ENCODE measurements at places on chromosomes 3 and 15.
A peak's percentile ranks its signal among the peaks of the same experiment; 100 is the strongest.

GRCh38 chr3:65927576-65927975 is 111.1 kb downstream of the MAGI1 start:
- no peak for DNase-seq

- DNase-seq, result no peak
These were observed 37.8 kb downstream of the CD47 start for GRCh38 chr3:108053067-108053466.

DNA sequence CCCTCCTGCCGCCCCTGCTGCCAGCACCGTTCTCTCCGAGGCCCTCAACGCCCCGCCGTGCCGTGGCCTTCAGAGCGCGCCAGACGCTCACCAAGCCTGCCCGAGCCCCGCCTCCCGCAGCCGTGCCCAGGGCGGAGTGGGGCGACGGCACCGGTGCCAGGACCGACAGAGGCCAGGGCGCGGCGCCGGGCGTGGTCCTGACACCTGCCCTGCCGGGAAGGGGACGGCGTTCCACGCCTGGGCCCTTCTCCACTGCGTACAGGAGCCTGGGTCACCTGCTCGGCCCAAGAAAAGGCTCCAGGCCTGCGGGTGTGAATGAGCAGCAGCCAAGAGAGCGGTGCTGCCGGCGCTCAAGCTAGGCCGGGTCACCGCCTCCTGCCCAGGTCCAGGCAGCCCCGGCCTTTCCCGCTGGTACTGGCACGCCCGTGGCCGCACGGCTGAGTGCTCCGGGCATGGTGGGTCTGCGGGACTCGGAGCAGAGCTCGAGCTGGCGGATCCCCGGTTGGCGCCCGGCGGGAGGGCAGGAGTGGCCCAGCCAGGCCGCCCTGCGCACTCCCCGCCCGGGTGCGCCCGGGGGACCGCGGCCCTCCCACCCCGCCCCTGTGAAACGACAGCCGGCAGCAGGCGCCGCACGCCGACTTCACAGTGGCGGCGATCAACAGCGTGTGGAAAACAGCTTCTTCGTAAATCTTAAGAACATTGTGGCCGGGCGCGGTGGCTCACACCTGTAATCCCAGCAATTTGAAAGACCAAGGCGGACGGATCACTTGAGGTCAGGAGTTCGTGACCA is 4.2 kb downstream of the OCA2 start:
- DNase-seq, result no peak

GRCh38 chr3:186532598-186533072 is 11.5 kb downstream of the CRYGS start:
- no peak for DNase-seq

GRCh38 chr3:195698325-195698646 is 22.5 kb upstream of the MUC20 start:
- no peak for DNase-seq

DNA sequence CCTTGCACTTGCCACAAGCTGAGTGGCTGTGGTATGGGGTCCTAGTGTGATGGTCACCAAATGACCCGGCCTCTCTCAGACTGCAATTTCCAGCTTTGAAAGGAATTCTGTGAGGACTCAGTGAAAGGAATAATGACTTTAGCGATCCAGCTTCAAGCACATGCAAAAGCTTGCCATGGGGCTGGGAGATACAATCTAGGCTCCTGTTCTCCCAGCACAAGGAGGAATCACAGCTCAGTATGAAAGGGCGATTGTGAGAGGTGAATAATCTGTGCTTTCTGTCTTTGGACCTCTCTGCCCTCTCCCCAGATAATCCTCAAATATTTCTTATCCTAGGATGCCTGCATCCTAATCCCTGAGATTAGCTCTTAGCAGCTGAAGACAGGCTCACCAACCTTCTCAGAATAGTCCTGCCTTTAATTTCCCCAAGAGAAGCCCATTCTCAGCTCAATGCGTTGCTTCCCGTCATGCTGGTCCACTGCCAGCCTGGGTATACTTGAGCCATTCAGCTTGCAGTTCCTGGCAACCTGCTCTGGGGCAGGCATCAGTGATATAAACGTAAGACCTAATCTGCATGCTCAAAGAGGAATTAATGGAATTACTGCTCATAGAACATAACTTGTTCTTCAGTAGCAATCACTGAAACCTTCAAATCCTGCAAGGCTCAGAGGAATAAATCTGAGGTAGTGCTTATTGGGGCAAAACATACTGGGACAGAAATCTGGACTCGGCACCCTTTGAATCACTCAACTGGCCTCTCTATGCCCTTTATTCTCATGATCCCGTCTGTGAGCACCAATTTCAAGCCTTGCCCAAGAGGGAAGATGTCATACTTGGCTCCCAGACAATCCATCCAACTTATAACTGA is 15.1 kb downstream of the TLNRD1 start:
- no peak for DNase-seq

- no peak for DNase-seq
These were observed 9.3 kb downstream of the VEPH1 start for GRCh38 chr3:157493627-157494550.

- DNase-seq, result no peak
These were observed 16.5 kb downstream of the ALPK3 start for GRCh38 chr15:84833447-84834228.

DNA sequence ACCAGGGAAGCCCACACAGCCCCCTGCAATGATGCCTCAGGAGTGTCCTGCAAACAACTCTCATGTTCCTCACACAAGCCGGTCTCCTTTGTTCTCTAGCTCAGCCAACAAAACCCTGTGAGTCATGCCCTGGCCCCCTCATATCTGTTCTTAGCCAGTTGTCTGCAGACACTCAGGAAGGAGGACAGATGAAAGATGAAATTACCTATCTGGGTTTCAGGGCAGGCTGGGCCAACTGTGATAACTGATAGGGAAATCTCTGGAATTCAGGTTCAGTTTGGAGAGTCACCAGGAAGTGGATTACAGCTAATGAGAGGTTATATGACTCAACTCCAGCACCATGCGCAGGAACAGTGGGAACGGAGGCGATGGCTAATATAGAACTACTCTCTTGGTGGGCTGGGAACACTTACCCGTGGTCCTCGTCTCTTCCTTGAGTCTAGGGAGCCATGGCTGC is 352.0 kb upstream of the ADAMTS9 start:
- no peak for DNase-seq

- no peak for DNase-seq
These were observed 417.1 kb upstream of the GOLIM4 start for GRCh38 chr3:168512802-168513201.

- DNase-seq, result peak; percentile 40
These were observed 1.9 kb upstream of the LOXL1 start for GRCh38 chr15:73924171-73924921.

DNA sequence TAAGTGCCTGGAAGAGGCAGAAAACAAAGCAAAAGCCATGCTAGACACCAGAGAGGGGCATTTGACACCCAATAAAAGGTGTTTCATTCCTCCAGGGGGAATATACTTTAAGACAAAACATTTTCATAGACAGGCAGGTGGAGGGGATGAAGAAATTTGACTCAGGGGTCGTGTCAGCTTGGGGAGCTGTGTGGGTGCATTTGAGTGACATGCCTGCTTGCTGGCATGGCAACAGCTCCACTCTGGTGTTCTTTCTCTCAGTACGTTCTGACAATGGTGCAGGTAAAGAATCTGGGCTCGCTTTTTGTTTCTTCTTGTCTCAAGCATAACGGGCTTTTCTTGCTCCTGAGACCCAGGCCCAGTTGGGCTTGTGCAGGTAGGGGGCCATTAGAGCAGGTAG is 292.9 kb upstream of the ATP10A start:
- peak; percentile 27 for DNase-seq

- no peak for DNase-seq
These were observed 13.8 kb downstream of the BDH1 start for GRCh38 chr3:197541756-197542539.

GRCh38 chr3:147616998-147617619 is 207.9 kb downstream of the ZIC1 start:
- no peak for DNase-seq

GRCh38 chr15:89664441-89665350 is 9.4 kb upstream of the KIF7 start:
- DNase-seq, result no peak

DNA sequence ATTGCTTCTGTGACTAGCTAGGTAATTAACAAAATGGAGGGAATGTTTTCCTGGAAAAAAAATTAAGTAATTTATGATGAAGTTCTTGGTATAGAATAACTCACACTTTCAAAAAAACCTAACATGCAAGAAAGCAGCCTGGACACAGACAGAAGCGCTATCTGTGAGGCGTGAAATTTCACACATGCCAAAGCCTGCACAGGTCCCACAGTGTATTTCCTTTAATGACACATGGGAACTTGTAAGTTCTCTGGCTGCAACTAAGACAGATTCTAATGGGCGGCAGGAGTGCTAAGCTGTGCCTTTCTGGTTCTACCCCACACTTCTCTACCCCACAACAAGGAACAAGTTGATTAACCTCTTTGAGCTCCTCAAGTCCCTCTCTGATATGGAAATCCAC is 84.9 kb upstream of the NEO1 start:
- no peak for DNase-seq

DNA sequence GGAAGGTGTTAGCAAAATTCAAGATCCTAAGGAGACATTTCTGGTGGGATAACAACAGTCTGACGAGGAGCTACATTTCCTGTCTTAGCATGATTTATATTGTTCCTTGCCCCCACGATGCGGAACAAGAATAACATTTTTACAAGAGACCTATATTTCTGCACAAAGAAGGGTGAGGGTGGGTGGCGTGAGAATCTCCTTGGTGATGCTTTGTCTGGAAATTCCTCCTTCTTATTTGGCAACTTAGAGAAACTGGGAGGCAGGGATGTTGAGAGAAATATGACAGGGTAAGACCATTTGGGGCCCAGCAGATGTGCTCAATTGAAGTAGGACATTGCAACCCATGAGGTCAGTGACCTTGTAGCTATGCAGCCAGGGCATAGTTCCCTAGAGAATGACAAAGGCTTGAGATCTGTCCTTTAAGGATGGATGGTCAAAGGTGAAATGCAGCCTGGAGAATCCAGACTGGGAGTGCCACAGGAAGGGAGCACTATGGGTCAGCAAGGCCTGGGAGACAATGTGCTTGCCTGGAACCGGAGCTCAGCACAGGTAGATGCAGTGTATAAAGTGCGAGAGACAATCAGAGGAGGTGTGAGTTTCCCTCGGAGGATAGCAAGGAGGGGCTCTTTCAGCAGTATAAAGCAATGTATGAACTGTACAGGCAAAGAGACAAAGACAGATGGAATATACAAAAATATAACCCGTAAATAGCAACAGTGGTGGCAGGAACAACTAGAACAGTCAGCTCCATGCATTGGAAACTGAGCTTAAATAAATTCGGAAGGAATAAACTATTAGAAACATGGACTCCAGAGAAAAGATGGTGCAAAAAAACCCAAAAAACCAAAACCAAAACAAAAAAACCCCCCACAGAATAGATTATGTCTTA is 317.6 kb upstream of the TBL1XR1 start:
- no peak for DNase-seq

DNA sequence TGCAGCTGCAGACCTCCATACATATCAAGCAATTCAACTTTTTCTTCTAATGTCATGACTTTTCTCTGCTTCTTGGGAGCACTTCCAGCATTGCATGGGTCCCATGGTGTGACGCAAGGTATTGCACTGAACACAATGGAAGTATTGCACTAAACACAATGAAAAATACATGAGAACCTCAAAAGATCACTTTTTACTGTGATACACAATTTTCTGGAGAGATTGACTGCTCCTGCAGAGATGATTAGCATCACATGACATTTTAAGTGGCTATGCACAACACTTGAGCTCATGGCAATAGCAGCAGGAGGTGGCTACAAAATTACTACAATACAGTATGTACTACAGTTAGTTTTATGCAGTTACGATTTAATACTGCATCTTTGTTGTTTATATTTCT is 113.5 kb upstream of the BHLHE40 start:
- DNase-seq, result no peak

DNA sequence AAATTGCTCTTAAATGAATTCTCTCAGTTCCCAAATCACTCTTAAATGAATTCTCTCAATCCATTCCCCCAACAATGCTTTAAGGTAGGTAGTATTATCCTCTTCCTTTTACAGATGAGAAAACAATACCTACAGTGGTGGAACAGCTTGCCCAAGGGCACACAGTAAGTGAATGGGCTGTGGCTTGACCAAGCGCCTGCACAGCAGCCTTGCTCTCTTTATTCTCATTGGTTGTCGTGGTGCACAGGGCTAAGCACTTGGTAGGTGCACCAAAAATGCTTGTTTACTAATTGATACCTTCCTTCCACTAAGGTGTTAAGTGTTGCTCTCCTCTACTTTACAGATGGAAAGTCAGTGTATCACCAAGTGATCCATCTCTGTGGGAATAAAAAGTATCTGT is 43.3 kb downstream of the FAM43A start:
- DNase-seq, result no peak

DNA sequence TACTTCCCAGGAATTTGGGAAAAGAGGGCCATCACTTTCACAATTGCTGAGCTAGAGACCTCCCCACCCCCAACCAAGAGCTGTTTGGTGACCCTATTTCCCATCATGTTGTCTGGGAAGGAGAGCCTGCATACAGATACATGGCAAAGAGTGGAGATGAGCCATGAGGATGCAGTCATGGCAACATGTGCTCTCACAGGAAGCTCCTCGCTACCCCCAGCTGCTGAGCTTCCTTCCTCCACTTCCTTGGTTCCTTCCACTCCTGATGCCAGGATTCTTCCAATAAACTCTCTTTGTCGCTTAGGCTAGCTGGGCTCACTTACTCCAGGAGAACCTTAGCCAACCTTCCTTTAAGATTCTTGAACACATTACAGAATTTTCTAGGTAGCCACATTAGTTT is 48.3 kb upstream of the MUC13 start:
- DNase-seq, result no peak

DNA sequence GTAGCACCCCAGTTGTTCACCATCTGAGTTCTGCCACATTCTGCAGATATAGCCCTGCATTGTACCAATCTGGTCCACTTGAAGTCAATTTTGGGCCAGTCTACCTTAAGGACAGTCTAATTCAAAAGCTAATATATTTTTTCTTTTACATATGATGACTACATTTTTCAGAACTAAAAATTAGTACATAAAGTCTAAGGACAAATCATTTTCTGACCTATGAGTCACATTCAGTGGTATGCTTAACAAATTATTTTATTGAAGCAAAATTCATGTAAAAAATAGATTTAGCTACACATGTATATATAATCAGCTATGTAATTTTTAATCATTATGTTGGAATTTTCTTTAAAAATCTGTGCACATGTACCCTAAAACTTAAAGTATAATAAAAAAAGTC is 52.1 kb upstream of the IL12A start:
- no peak for DNase-seq

All from caudate nucleus (tissue), 63 donors.